ENCODE measurements at places on chromosomes 2 and 18. TPM values are rescaled to one million over a fixed set of nuclear protein-coding genes. Genes with fewer than 3 reads are reported as not detected.

FBXO15 gene
- 3.5 TPM for polyA plus RNA-seq

MEIS1 gene
- polyA plus RNA-seq, result 31.5 TPM

MOB1A gene
- polyA plus RNA-seq, result 35.7 TPM

PID1 gene
- polyA plus RNA-seq, result 66.5 TPM

NAT8 gene
- polyA plus RNA-seq, result not detected

NT5C1B gene
- polyA plus RNA-seq, result not detected

TRAPPC8 gene
- 16.8 TPM for polyA plus RNA-seq

SOWAHC gene
- 5.6 TPM for polyA plus RNA-seq

TFCP2L1 gene
- polyA plus RNA-seq, result 0.03 TPM

TUBB8B gene
- polyA plus RNA-seq, result not detected

ATOH8 gene
- 51.5 TPM for polyA plus RNA-seq

KIAA2012 gene
- polyA plus RNA-seq, result not detected
